ENCODE measurements at places on chromosomes 13 and 19.

GRCh38 chr13:25252225-25252624 lies 35.1 kb downstream of the MTMR6 start:
- DNase-seq = no peak

- peak; percentile 52 for DNase-seq
Observed at GRCh38 chr13:110138010-110138699, 168.8 kb downstream of the COL4A1 start.

DNA sequence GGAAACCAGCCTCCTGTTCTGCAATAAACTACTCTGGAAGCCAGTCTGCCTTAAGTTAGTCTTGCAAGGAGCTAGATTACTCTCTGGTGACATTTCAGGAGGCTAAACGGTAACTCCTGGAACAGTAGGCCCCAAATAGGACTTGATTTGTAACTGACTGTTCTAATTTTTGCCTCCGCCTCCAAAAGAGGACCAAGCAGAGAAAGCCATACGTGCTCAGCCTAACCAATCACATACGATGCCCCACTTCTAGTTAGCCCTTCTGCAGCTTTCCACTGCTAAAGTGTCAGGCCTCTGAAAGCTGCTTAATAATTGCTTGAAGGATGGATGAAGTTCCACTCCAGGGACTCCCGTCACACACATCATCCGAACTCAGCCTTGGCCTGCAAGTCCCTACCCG lies 744 bp downstream of the ZNF805 start:
- no peak for DNase-seq

- DNase-seq = no peak
Observed at GRCh38 chr13:52664272-52664671, 11.6 kb downstream of the SUGT1 start.

GRCh38 chr13:109959903-109960302 lies 173.5 kb upstream of the IRS2 start:
- no peak for DNase-seq

DNA sequence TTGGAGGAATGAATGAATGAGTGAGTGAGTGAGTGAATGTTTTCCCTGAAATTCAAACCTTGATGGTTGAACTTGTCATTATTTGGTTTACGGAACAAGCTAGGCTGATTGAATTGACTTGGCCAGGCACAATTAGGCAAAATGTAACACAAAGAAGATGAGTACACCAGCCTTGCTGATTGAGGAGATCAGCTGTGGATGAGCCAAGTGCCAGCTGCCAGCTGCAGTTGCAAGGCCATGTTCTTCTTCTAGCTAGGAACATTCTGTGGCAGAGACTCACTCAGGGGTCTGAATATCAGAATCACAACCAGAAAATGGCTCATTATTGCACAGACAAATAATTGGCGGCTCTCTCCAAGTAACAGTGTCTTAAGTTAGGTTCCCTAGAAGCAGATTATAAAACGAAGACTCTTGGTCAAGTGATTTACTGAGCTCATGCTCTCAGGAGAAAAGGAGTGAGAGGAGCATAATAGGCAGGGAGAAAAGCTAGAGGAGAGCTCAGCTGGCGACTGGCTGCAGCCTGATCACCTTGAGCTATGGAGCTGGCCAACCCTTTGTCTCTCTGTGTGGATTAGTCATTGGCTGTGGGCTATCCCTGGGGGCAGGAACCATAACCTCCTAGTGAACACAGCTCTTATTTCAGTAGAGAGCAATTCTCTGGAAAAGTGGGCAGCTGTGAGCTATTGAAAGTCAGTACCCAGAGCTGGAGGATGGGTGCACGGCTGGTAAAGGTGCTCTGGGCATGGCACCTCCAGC lies 225.3 kb upstream of the SERP2 start:
- DNase-seq = no peak

DNA sequence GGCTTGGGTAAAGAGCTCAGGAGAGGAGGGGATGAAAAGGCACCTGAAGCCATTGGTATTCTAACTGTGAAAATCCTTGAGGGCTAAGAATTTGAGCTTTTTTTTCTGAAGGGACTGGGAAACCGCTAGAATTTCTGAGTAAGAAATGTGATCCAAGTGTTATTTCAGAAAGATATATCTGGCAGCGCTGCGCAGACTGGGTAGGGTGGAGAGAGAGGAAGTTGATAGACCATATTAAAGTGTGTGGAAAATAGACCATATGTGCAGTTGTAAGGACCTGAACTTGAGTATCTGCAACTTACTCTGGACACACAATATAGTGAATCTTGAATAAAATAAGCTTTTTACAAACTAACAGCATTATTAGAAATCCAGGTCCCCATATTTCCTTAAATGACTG lies 427.4 kb downstream of the NDFIP2 start:
- no peak for DNase-seq

DNA sequence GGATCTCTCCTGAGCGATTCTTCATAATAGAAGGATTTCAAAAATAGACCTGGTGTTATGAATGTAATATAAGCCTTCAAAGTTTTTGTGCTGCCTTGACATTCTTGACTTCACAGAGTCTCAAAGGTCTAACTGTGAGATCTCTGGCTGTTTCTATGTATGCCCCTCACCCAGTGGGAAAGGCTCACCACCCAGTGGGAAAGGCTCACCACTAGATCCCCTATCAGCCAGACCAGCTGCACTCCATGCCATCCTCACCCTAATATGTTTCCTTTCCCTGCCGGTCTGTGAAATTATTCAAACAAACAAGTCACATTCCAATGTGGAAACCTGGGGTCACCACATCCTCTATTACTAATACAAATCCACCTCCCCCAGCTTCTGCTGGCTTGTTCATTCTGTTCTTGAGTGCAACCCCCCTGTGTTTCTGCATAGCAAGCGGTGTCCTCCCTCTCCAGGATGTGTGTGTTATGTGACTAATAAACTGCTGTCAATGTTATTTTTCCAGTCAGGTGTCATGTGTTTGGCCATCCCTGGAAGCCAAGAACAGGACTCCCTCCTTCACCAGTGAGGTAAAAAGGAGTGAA lies 13.8 kb upstream of the SLITRK1 start:
- no peak for DNase-seq

DNA sequence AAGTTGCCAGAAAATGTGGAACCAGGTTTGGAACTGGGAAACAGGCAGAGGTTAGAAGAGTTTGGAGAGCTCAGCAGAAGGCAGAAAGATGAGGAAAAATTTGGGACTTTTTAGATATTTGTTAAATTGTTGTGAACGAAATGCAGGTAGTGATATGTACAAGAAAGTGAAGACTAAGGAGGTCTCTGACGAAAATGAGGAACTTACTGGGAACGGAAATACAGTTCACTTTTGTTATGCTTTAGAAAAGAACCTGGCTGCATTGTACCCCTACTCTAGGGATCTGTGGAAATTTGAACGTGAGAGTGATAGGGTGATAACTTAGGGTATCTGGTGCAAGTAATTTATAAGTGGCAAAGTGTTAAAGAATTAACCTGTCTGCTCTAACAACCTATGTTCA lies 632.4 kb downstream of the SLITRK5 start:
- no peak for DNase-seq

DNA sequence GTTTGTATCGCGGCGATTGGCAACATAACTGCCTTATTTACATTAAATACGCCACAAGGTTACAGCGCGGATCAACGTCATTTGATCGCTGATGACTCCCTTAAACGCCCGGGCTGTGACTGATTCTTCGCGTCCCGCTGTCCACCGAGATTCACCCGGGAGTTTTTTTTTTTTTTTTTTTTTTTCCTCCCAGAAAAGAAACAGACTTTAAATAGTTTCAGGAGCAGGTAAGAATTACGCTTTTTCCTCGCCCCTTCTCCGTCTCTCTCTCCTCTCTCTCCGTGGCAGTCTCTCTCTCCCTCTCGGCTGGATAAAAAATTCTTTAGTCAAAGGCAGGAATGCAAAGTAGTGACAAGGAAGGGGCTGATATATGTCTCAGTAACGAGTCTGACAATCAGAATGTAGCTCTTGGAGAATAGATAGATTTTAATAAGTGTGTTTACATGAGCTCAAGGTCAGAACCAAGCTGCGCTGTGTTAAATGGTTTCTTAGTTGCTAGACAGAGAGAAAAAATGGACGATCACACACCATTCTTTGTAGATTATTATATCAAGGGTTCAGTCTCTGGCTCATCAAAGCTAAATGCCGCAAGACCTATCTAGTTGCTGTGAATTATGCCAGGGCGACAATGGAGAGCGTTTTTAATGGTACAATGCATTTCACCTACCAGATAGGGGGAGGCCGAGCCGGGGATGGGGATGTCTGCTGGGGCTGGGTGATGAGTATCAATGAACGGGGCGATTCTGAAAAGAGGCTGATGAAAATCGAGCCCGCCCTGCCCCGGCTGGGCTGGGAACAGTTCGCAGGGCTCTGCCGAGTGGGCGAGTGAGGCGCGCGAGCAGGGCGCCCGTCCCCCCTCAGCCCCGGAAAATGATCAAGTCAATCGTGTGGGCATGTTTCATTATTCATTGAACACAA lies 147.2 kb upstream of the ZNF536 start:
- peak; percentile 24 for DNase-seq

GRCh38 chr13:107374038-107374437 lies 806.1 kb upstream of the ARGLU1 start:
- no peak for DNase-seq

DNA sequence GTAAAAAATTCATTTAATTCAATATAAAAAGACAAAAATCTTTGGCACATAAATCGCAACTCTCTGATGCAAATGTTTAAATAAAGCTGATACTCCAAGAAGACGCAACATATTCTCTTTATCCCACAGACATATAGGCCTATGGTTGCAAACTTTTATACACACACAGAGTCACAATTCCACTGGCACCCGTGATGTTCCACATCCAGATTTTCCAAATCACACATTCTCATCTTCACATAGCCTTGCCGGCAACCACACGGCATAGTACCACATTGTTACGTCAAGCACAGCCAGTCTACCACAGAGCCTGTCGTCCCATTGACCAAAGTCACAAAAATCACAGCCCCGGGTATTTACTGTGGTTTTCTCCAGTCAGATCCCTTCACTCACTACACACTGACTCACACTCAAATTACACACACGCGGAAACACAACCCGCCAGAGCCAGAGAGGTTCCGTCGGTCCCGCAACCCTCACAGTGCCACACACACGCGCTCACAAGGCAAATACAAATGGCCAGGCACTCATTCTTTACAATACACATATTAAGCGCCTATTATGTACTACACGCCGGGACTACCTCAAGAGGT lies 546 bp upstream of the ZNF546 start:
- peak; percentile 55 for DNase-seq

DNA sequence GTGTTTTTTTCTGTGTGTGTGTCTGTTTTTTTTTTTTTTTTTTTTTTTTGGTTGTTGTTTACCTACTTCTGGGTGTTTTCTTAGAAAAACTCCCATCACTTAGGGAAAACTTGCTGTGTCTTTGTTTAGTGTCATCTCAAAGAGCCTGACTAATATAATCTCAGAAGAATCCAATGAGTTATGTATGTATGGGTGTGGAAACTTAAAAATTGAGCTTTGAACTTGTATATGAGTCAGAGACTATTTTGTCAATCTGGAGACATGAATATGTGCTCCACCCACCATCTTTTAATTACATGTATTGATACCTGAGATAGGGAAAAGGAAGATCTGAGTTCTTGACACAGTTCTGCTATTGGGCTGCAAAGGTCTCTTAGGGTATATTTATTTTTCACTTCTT lies 140.7 kb upstream of the SPRY2 start:
- no peak for DNase-seq

DNA sequence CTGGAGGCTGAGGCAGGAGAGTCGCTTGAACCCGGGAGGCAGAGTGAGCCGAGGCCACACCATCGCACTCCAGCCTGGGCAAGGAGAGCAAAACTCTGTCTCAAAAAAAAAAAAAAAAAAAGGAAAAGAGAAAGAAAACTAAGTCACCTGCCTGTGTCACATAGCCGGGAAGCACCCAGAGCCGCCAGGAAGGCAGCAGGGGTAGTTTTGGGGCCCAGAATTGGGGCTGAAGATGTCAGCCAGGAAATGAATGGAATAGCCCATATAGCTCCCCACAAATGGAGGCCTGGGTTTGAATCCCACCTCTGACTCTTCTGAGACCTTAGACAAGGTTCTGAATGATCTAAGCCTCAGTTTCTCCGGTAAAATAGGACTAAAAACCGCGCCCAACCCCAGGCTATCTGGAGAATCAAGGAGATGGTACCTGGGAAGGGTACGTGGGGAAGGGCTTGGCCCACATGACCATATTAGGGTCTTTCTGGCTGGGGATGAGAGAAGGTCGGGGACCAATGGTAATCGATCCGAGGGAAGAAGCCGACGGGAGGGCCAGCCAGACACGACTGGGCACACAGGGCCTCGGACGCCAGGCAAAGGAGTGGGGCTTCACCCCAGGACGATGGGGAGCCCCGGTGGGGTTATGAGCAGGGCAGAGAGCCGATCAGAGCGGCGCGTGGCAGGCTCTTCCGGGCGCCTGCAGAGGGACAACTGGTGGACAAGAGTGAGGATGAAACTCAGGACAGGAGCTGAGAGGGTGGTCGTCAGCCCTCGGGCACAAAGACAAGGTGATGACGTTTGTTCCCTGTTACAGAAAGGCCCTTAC lies 14.4 kb downstream of the CCDC124 start:
- DNase-seq = no peak

DNA sequence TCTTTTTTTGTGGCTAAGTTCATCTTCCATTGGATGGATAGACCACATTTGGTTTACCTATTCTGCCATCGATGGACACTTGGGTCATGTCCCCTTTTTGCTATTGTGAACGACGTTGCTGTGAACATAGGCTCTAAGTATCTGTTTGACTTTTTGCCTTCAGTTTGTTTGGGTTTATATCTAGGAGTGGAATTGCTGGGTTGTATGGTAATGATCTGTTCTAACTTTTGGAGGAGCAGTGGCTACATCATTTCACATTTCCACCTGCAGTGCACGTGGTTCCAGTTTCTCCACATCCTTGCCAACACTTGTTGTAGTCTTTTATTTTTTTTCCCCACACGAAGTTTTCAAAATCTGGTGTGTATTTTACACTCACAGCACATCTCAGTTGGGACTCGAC lies 21.7 kb downstream of the BICRA start:
- no peak for DNase-seq

GRCh38 chr19:47707135-47707925 lies 5.9 kb upstream of the EHD2 start:
- peak; percentile 72 for DNase-seq

DNA sequence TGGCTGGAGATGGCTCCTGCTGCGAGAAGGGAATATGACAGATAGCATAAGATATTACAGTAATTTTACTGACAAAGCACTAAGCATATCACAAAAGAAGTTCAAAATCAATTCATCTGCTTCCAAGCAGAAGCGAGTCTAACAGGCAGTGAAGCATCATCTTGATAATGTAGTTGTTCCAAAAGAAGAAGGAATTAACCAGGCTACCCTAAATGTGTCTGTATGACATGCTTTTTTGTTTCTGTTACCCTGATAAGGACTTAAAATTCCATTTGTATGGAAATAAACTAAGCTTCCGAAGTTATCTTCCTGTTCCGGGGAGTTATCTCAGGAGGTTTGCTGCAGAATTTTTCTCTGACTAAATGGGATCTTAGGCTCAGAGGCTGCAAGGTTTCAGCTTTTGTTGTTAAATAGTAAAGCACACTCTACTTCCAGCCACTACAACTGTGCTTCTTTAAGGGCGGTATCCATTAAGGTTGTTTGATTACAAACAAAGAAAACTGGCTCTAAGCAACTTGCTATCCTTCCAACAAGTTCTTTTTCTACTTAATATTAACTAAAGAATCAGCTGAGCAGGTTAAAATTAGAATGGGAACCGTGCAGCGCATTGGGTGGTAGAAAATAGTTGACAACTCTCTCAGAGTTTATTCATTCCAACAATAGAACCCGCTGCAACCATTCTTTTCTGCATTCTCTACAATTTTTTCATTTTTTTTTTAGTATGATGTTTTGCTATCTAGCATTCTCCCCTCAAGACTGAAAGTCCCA lies 607.3 kb downstream of the UQCRFS1 start:
- no peak for DNase-seq

GRCh38 chr13:25908366-25908765 lies 143.4 kb downstream of the SHISA2 start:
- DNase-seq = no peak

- no peak for DNase-seq
Observed at GRCh38 chr13:101916775-101917474, 464.4 kb downstream of the ITGBL1 start.
